ENCODE measurements at places on chromosomes 4 and X.
A peak's percentile ranks its signal among the peaks of the same experiment; 100 is the strongest.

DNA sequence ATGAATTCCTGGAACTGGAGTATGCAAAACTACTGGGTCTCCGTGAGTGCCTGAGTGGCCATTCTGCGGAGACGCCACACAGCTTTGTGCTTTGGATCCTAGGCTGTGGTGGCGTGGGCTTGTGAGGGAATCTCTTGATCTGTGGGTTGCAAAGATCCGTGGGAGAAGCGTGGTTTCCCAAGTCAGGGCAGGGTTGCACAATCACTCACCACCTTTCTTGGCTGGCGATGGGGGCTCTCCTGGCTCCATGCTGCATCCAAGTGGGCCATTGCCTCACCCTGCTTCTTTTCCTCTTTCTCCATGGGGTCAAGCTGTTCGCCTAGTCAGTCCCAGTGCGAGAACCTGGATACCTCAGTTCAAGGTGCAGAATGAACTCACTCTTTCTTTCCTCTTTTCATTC, 62.5 kb downstream of the SLAIN2 start:
- DNase-seq: no peak

DNA sequence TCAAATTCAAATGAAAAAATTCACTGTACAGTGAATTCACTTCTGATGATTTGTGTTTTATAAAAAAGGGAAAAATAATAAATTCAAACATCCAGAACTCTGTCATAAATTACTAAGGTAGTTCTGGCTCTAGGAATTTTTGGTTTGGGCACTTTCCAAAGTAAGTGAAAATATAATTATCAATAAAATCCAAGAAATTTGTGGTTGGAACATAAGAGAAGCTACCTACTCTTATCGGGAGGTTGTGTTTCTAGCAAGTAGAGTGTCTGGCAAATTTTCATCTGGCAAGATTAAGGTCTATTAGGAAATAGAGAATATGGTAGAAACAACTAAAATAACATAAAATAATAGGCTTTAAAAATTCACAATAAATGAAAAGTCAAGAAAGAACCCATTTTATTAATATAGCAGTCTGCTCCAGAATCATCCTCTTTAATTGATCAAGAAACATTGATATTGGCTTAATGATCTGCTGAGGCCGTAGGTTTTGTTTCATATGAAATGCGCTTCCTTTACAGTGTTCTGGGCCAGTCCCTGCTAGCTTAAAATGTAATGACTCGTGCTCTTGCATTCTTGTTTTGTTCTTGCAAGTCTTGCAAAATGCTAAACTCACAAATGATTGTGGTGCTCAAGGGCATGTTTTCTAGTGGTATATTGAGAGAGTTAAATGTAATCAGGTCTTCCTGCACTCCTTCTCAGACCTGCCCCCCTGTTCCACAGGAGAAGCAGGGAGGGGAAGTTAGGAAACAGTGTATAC, 331.4 kb downstream of the RAPGEF2 start:
- no peak for DNase-seq

DNA sequence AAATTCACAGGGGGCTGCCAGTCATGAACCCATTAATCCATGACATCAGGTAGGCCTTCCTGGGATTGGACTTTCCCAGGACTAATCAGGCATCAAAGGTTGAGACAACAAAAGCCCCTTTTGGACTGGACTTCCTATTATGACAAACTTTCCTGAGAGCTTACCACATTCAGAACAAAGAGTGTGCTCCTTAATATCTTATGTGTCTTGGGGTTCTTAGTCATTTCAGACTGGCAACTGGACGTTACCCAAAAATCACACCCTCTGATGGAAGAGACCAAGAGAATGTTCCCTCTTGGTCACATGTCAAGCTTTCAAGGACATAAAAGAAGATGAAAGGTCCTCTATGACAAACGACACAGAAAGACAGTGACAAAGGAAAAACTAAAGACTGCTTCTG, 31.6 kb upstream of the PPP1R2C start:
- DNase-seq: no peak

- no peak for DNase-seq
Measured at GRCh38 chr4:139669335-139669734, 3.7 kb downstream of the MGST2 start.

GRCh38 chrX:103737696-103738095, 27.0 kb downstream of the TMEM31 start:
- no peak for DNase-seq

DNA sequence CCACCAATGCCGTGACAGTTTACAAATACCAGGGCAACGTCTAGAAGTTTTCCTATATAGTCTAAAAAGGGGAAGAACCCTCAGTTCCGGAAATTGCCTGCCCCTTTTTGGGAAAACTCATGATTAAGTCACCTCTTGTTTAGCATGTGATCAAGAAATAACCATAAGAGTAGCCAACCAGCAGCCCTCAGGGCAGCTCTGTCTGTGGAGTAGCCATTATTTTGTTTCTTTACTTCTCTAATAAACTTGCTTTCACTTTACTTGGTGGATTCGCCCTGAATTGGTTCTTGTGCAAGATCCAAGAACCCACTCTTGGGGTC, 20.0 kb upstream of the HOPX start:
- no peak for DNase-seq

GRCh38 chr4:168787801-168788595, 222.1 kb downstream of the CBR4 start:
- DNase-seq: no peak

DNA sequence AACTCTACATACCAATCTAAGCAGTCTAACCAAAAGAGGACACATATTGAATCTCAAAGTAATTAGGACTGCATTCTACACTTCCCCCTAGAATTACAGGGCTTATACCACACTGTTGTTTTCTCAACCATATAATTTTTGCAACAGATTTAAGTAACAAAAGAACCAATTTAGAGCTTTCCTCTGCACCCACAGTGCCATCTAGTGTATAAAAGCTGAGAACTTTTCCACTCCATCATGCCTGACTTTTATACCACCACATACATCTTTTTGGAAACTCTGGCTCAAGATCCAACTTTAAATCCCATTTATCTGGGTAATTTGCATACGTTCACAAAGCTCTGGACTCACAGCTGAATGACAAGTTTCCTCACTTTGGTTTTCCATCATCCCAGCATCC, 99.5 kb downstream of the EFHC2 start:
- no peak for DNase-seq

- no peak for DNase-seq
Measured at GRCh38 chrX:72021975-72022374, 109.7 kb downstream of the RTL5 start.

- DNase-seq: no peak
Measured at GRCh38 chrX:136183917-136184316, 36.6 kb downstream of the FHL1 start.

DNA sequence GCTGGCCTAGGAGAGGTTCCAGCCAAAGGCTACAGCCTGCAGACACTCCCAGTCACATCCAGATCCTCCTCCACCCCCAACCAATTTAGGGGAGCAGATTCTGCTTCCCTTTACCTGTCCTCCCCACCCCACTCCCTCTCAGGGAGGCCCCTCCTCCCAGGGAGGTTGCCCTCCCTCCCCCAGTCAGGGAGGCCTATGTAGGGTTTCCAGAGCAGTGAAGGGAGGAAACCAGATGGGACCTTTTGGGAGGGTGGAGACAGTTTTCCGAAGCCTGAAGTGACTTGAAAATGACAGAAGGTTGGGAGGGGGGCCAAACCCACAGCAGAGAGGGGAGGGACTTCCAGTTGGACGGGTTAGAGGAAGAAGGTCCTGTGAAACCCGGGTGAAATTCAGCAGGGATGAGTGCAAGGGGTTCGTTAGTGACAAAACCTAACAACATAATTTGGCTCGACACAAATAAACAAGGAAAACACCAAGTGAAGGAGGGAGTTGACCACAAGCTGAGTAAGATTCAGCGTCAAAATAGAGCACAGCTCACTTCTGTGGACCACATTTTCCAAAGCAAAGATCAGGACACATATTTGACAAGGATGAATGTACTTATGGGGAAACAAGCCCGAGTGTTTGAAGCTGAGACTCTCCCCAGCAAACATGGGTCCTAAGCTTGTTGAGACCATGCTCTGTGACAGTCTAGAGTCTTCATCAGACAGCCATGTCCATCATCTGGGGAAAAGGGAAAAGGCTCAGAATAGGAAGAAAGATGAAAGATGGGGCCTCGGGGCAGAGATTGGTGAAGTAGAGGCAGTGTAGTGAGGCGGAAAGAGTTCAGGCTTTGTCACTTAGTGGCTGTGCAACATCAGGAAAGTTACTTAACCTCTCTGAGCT, 46.4 kb downstream of the PRPS1 start:
- DNase-seq: peak; percentile 10

DNA sequence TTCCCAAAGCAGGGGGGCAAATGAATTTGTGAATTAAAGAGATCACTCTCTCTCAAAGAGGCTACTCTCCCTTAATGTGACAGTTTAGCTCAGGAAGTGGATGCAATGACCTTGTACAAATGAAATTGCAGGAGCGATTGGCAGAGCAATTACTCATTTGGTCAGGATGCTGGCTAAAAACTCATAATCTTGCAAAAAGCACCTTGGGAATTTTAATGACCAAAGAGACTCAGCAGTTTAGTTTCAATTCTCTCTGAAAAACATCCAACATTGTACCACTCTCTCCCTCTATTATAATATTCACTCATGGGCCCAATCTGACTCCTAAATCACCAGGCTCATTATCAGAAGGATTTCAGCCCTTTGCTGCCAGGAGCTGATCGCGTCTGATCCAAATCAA, 26.1 kb downstream of the PDGFC start:
- no peak for DNase-seq

DNA sequence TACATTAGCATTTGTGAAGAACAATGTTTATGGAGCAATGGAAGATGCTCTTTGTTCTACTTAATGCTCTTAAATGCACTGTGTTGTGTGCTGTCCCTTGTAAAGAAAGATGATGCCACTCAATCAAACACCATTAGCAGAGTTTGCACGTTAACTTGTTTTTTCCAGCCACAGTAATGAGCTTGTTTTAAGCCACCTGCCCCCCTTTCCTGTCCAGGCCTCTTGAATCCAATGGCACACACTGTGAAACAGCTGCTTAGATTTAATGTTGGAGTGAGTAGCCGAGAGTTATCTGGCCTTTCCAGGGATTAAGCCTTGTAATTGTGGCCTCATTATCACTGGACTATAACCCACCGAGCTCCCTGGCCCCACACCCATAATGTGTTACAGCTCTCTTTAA, 86.0 kb downstream of the PAK3 start:
- DNase-seq: no peak

DNA sequence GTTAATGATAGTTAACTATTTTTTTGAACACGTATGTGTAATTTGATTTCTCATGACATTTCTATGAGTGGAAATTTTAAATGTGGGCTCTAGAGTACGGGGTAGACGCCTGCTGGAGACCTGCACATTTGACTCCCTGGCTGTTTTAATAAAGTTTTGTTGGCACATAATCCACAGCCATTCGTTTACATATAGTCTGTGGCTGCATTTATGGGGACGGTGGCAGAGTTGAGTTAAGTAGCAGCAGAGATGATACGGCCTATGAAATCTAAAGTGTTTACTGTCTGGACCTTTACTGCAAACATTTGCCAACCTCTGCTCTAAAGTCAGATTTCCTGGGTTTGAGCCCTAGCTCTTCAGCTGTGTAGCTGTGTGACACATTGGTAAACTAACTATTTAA, 118.8 kb downstream of the CHRNA9 start:
- DNase-seq: no peak

GRCh38 chr4:144223149-144223548, 82.6 kb upstream of the GYPA start:
- no peak for DNase-seq

DNA sequence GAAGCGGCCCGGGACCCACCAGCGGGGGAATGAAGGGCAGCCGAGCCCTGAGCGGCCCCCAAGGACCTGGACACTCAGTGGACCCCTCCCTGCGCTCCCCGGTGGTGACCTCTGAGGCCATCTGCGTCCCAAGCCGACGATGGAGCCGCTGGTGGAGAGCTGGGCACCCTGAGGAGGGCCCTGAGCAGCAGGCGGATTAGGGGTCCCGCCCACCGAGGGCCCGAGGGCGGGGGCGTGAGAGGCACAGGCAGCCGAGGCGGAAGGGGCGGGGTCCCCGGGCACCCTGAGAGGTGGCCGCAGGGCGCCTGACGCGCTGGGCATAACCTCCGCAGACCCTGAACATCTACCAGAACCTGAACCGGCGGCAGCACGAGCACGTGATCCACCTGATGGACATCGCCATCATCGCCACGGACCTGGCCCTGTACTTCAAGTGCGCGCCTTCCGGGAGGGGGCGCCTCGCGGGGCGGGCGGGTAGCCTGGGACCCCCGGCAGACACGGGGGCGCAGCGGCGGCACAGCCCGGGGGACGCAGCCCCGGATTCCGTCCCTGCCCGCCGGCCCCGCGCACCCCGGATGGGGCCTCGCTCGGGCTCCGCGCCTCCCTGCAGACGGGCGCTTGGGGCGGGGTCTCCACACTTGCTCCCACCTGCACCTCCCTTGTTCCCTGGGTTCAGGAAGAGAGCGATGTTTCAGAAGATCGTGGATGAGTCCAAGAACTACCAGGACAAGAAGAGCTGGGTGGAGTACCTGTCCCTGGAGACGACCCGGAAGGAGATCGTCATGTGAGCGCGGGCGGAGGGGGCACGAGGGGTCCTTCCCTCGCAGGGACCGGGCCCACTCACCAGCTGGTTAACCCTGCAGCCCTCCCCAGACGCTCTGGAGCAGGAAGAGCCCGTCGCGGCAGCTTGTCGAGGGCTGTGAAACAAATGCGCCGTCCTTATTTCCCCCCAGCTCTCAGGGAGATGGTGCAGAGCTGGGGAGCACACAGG, 10.3 kb downstream of the ATP5ME start:
- DNase-seq: peak; percentile 66

- DNase-seq: no peak
Measured at GRCh38 chr4:37430718-37431416, 186.3 kb downstream of the NWD2 start.

DNA sequence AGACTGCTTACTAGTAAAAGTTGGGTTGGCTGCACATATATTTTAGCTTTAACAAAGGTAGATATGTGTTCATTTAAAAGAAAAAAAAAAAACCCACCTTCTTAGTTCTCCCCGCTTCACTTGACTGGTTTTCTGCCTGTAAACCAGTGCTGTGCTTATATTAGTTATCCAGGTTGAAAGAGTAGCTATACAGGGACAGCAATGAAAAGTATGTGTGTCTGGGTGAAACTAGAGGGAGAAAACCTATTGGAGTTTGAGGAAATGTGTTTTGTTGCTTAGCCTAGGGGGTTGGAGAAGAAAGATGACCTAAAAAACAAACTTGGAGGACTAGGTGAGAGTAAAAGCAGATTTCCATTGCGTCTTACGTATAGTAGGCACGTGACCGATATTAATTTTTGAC, 4.5 kb downstream of the JADE1 start:
- no peak for DNase-seq

DNA sequence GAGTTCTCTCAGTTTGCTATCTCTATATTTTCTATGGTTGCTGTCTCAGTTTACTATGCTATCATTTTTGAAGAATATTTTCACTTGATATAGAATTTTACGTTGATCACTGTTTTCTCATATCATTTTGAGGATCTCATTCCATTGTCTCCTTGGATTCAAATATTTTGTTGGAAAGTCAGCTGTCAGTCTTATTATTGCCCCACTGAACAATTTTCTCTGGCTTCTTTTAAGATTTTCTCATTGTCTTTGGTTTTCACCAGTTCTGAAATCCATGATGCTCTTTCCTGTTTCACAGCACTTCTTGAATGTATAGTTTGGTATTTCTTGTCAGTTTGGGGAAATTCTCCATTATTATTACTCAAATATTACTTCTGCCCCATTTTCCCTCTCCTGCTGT, 81.1 kb downstream of the ENPP6 start:
- no peak for DNase-seq

- DNase-seq: no peak
Measured at GRCh38 chr4:38163216-38164006, 203.2 kb downstream of the PTTG2 start.
